ENCODE measurements at places on chromosomes 13 and 19.

DNA sequence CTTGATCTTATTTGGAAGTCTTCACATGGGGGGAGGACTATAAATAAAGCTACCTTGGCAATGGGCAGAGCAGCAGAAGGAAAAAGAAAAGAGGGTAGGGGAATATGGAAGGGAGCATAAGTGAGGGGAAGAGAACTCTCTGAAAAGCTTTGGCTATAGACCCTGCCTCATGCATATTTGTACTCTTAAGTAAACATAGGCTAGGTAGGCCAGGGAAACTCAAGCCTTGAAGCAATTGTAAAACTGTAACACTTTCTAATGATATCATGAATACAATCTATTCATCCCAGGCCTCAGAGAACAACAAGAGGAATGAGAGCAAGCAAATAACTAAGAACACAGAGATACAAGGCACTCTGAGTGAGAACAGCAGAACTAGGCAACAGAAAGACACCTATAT, 20.4 kb downstream of the MYCBP2 start:
- no peak for DNase-seq

DNA sequence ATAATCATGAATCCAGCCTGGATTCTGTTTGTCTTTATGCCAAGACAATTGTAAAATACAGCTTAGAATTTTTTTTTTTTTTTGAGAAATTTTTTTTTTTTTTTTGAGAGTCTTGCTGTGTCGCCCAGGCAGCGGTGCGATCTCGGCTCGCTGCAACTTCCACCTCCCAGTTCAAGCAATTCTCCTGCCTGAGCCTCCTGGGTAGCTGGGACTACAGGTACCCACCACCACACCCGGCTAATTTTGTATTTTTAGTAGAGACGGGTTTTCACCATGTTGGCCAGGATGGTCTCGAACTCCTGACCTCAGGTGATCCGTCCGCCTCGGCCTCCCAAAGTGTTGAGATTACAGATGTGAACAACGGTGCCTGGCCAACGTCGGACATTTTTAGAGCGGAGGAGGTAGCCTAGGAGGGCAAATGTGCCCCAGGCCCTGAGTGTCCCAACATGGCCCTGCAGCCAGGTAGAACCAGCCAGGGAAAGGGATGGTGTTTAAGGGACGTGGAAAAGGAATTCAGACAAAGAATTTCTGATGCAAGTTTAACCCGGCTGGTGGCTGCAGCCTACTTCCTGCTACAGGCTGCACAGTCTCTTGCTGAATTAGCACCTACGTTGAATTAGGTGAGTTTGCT, 89.8 kb downstream of the GNG7 start:
- DNase-seq, result no peak

DNA sequence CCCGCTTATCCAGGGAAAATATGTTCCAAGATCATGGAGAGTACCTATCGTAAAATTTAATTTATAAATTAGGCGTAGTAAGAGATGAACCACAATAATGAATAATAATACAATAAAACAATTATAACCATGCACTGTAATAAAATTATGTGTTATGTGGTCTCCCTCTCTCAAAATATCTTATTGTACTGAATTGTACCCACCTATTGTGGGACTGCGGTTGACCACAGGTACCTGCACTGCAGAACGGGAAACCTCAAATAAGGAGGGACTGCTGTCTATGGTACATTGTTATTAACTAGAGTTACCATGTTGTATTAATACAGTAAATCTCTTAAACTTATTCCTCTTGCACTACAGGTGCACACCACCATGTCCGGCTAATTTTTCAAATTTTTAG, 5.3 kb upstream of the KLK12 start:
- DNase-seq, result no peak

DNA sequence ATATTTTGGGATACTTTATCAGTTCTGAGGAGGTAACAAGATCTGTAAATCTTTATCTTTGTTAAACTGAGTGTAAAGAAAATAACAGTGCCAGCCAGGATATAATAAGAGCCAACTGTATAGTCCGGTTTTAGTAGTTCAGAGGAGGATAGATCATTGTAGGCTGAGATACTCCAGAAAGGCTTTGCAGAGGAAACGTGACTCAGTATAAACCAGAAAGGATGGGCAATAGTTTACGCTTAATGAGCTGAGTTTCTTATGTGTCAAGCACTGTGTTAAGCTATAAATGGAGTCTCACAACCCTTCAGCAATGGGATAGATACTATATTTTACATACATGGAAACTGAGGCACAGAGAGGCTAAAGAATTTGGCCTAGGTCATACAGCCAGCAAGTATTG, 3.8 kb downstream of the RFXAP start:
- DNase-seq, result no peak

- no peak for DNase-seq
Observed at GRCh38 chr19:29483641-29483920, 42.2 kb upstream of the VSTM2B start.

DNA sequence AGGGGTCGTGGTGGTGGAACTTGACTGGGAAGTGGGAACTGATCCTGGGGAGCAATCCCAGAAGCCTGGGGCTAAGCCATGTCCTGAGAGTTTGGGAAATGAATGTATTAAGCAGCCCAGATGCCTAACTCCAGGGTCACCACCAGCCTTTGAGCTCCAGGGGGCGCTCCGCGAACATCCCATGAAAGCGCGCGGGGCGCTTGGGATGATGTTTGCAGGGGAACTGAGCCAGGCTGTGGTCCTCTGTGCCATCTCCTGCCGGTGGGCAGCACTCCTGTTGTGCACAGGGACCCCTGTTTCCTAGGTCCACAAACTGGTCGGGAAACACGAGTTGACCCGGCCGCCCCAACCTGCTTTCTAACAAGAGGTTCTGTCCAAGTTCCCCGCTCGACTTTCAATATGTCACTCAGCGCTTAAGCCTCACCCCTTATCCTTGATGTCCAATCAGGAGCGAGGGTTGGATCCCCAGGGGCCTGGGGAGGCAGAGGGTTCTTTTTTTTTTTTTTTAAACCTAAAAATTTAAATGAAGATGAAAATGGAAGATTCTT, 14.4 kb downstream of the LEUTX start:
- peak; percentile 43 for DNase-seq

GRCh38 chr19:11587302-11587974, 9.8 kb upstream of the ZNF627 start:
- peak; percentile 58 for DNase-seq

DNA sequence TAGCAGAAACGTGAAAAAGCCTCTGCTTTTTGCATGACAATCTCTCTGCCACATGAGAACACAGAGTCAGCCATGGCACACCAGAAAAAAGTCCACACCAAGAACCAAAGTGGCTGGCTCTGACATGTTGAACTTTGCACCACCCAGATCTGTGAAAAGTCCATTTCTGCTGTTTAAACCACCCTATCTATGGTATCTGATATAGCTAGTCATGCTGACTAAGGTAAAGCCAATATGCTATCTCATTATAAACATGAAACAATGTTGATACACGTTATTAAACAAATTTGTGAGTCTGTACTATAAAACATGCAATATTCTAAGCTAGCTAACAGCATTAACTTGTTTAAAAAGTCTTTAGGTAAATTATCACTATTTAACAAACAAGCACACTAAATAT, 21.0 kb upstream of the ZNF432 start:
- no peak for DNase-seq

- no peak for DNase-seq
Observed at GRCh38 chr19:38714354-38714778, 29.9 kb downstream of the CAPN12 start.

DNA sequence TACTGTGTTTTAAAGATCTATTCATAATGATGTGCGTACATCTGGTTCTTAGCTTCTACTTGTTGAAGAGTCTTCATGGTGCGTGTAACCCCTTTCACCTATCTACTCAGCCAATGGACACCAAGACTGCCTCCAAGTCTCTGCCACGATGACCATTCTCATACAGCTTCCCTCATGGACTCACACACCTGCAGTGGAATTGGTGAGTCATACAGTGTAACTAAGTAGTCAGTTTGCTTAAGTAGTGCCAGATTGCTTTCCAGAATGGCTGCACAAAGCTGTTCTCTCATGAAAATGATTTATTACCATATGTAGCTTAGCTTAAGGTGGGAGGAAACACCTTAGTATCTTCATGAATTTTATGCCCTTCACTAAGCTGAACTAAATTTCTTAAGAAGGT, 112.3 kb downstream of the AKAP11 start:
- no peak for DNase-seq

DNA sequence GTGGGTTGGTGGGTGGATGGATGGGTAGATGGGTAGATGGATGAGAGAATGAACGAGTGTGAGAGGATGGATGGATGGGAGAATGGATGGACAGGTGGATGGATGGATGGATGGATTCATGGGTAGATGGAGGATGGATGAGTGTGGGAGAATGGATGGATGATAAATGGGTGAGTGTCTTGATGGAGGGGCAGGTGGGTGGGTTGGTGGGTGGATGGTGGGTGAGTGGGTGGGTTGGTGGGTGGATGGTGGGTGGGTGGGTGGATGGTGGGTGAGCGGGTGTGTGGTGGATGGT, 35.4 kb upstream of the ONECUT3 start:
- no peak for DNase-seq
